ENCODE measurements at places on chromosomes 1 and 21. TPM values are rescaled to one million over a fixed set of nuclear protein-coding genes. Genes with fewer than 3 reads are reported as not detected.

HSF2BP gene
- 1.00 TPM for total RNA-seq

KCNJ15 gene
- 0.75 TPM for total RNA-seq

CORT gene
- not detected for total RNA-seq

STPG1 gene
- total RNA-seq: 7.0 TPM

DUSP23 gene
- 15.2 TPM for total RNA-seq

CD1E gene
- total RNA-seq: not detected

PCP4L1 gene
- total RNA-seq: not detected

CELA3B gene
- total RNA-seq: not detected

CLCA4 gene
- not detected for total RNA-seq

DNM3 gene
- 2.1 TPM for total RNA-seq

PDIK1L gene
- total RNA-seq: 6.9 TPM

CD247 gene
- total RNA-seq: not detected

KCNH1 gene
- total RNA-seq: 0.22 TPM

CRNN gene
- not detected for total RNA-seq

TAL1 gene
- total RNA-seq: not detected

CAMK1G gene
- total RNA-seq: 8.4 TPM

HORMAD1 gene
- total RNA-seq: not detected

SPRR5 gene
- not detected for total RNA-seq

AKNAD1 gene
- total RNA-seq: not detected

ZNF670 gene
- total RNA-seq: 3.9 TPM

RGL1 gene
- total RNA-seq: 18.0 TPM

ASPM gene
- total RNA-seq: 108 TPM

U2AF1 gene
- 29.1 TPM for total RNA-seq

SAMD11 gene
- total RNA-seq: 6.4 TPM

ACKR1 gene
- total RNA-seq: not detected

LCE3C gene
- total RNA-seq: not detected

GBP7 gene
- total RNA-seq: 0.12 TPM

BNIPL gene
- 0.11 TPM for total RNA-seq

TMEM222 gene
- 24.2 TPM for total RNA-seq

OR2AK2 gene
- 0.25 TPM for total RNA-seq

CFAP74 gene
- not detected for total RNA-seq

UBXN10 gene
- total RNA-seq: not detected

NUAK2 gene
- 2.2 TPM for total RNA-seq

DAB1 gene
- 0.12 TPM for total RNA-seq

RNF220 gene
- 95.8 TPM for total RNA-seq

CYYR1 gene
- total RNA-seq: 0.12 TPM

DCDC2B gene
- 0.12 TPM for total RNA-seq

CHD1L gene
- 36.4 TPM for total RNA-seq

SELENBP1 gene
- total RNA-seq: 22.2 TPM

HMCN1 gene
- 30.5 TPM for total RNA-seq

SELL gene
- 0.12 TPM for total RNA-seq

KRTAP19-1 gene
- total RNA-seq: not detected

ADCY10 gene
- under 0.01 TPM for total RNA-seq

FGGY gene
- 25.0 TPM for total RNA-seq

CFHR3 gene
- not detected for total RNA-seq

ZBTB48 gene
- 19.2 TPM for total RNA-seq

THEM4 gene
- 7.0 TPM for total RNA-seq

EPHB2 gene
- 5.2 TPM for total RNA-seq

KRTAP10-10 gene
- not detected for total RNA-seq

SLC25A24 gene
- total RNA-seq: 54.7 TPM

Measured in uterine smooth muscle cell (primary cell).